ENCODE measurements at places on chromosomes 3 and 15.

- DNase-seq = no peak
Observed at GRCh38 chr3:51535146-51536019, 3.1 kb upstream of the RAD54L2 start.

DNA sequence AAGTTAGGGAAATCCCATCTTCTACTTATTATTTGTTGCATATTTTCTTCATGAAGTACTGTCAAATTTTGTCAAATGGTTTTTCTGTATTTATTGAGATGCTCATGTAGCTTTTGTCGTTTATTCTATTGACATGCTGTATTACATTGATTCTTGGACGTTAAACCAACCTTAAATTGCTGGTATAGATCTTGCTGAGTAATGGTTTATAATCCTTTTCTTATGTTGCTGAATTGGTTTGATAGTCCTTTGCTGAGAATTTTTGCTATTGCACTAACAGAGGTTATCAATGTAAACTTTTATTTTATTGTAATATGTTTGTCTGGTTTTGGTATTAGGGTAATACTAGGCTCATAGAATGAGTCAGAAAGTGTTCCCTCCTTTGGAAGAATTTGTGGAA, 54.3 kb upstream of the COL6A5 start:
- DNase-seq = no peak

- DNase-seq = no peak
Observed at GRCh38 chr3:131349946-131350347, 31.6 kb upstream of the NUDT16 start.

DNA sequence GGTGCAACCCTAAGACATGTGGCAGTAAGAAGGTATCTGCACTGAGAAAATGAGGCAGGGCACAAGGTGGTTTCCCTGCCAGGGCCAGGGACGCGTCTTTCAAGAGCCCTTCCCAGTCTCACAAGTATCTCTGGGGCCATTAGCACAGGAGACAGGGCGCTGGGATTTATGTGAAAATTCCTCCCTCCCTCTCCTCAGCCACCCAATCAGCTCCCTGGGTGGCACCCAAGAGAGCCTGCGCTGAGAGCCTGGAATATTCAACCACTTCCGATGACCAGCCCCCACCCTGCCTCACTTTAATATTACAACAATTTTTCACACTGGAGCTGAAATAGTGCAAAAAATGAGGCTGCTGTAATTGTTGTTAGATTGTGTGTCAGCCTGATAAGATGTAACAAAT, 26.1 kb downstream of the SEC61A1 start:
- no peak for DNase-seq

DNA sequence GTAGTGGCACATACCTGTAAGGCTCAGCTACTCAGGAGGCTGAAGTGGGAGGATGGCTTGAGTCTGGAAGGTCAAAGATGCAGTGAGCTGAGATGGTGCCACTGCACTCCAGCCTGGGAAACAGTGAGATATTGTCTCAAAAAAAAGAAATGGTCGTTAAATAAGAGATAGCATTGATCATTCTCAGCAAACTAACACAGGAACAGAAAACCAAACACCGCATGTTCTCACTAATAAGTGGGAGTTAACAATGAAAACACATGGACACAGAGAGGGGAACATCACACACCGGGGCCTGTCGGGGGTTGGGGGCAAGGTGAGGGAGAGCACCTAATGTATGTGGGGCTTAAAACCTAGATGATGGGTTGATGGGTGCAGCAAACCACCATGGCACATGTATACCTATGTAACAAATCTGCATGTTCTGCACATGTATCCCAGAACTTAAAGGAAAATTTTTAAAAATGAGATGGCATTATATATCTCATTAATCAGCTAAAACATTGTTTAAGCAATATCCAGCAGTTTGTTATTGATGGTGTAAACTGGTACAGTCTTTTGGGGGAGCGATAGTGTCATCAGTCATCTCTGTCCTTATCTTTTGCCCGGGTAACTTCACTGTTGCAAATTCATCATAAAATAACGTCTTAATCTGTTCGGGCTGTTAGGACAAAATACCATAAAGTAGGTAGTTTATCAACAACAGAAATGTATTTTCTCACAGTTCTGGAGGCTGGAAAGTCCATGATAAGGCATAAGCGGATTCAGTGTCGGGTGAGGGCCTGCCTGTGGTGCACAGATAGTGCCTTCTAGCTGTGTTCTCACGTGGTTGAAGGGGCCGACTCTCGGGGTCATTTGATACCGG, 1.7 kb upstream of the MAN2A2 start:
- DNase-seq = no peak

DNA sequence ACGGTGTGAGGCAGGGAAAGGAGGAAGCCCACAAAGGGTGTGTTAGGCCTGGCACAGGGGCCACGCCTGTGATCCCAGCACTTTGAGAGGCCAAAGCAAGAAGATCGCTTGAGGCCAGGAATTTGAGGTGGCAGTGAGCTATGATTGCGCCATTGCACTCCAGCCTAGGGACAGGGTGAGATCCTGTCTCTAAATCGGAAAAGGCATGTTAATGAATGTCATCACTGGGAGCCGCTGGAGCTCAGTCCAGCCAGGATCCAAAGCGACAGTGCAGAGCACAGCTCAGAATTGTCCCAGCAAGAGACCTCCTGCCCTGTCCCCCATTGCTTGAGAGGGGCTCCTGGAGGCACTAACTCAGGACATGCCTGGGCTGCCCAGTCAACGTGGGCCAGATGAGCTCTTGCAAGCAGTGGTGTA, 15.0 kb upstream of the FBLN2 start:
- DNase-seq = peak; percentile 42

DNA sequence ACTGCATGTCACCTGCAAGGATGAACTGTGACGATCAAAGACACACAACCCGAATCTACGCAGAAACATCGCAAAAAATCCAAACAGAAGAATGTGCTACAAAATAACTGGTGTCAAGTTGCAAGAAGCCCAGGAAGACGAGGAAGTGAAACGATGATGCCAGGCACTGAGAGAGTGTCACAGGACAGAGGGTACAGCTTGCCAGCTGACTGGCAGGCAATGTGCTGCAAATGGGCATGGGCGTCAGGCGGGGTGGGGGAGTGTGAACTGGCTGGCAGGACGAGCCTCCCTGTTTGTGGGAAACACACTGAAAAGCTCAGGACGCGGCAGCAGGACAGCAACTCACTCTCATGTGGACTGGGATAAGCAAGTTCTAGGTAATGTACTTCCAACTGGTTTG, 28.9 kb upstream of the OCA2 start:
- DNase-seq = no peak

GRCh38 chr15:74631935-74632560, 16.4 kb downstream of the CLK3 start:
- peak; percentile 66 for DNase-seq

- DNase-seq = no peak
Observed at GRCh38 chr3:172559020-172559419, 35.8 kb upstream of the TNFSF10 start.

DNA sequence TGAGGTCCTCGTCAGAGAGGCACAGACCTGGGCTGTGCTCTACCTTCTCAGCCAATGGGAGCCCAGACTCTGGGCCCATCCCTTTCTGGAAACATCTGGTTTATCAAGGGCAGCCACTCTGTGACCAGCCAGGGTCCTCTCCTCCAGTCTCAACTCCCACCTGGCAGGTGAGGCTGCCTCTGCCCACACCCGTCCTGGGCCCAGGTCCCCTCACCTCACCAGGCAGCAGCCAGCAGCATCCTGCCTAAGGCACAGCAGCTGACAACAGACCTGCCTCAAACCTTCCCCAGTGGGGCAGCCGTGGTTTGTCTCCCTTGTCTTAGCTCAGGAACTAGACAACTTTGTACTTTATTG, 8.7 kb upstream of the VIPR1 start:
- no peak for DNase-seq

GRCh38 chr15:42457445-42458442, 33.2 kb downstream of the ZNF106 start:
- DNase-seq = no peak

DNA sequence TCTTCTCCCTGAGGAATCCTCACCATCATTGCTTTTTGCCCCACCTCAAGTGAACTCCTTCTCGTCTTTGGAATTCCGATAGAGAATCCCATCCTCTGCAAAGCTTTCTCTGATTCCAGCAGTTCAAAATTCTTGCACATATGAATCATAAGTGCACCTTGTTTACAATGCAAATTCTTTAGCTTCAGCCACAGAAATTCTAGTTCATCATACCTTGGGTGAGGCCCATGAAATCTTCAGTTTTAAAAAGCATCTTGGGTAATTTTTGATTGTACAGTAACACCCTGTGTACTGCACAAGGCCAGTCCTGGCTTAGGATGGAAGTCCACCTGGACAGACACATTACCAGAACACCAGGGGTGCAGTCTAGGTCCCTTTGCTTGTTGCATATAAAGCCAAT, 30.8 kb downstream of the MDFIC2 start:
- no peak for DNase-seq

DNA sequence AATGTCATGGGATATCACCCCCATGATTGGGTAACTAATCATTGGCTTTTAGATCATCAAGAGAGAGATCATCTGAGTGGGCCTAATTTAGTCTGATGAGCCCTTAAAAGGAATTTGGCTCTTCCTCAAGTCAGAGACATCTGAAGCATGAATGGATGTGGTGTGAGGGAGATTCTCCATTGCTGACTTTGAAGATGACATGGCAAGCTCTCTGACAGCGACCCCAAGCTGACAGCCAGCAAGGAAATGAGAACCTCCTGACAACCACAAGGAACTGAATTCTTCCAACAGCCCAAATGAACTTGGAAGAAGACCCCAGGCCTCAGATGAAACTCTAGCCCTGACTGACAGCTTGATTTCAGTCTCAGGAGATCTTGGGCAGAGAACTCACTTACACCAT, 108.4 kb upstream of the SPATA12 start:
- no peak for DNase-seq

GRCh38 chr3:161744366-161744765, 247.8 kb downstream of the OTOL1 start:
- no peak for DNase-seq

- DNase-seq = no peak
Observed at GRCh38 chr3:20080956-20081554, 40.8 kb downstream of the KAT2B start.

DNA sequence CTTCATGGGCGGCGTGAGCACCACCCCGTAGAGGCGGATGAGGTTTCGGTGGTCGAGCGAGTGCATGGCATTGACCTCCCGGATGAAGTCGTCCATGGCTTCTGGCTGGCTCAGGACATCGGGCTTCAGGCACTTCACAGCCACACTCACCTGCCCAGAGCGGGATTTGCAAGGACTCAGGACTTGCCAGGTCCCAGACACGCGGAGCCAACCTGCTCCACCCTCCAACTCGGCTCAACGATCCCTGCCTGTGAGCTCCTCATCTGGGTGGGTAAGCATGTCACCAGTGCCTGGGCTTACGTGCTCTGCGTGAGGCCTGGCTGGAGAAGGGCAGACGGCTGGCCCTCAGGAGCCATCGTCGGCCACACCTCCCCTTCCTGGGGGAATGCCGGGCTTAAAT, 25.2 kb downstream of the TNK2 start:
- no peak for DNase-seq

DNA sequence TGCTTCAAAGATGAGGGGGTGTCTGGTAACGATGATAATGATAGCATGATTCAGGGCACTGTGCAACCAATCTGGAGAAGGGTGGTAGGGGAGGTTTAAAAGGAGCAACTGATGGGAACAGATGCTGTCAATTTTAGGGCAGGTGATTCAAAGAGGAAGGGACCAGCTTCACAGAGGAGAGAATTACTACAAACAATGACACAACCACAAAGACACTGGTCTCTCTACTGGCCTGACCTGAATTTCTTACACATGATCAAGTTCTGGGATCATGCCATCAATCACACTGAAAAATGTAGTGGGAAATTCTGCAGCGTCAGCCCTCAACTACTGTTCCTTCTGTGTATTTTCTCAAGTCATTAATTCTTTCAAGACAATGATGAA, 2.6 kb upstream of the CDV3 start:
- no peak for DNase-seq

GRCh38 chr3:182305881-182306665, 487.2 kb upstream of the ATP11B start:
- no peak for DNase-seq

- DNase-seq = no peak
Observed at GRCh38 chr3:146465693-146466465, 3.5 kb downstream of the PLSCR2 start.

GRCh38 chr15:70222606-70223005, 124.9 kb upstream of the TLE3 start:
- no peak for DNase-seq

DNA sequence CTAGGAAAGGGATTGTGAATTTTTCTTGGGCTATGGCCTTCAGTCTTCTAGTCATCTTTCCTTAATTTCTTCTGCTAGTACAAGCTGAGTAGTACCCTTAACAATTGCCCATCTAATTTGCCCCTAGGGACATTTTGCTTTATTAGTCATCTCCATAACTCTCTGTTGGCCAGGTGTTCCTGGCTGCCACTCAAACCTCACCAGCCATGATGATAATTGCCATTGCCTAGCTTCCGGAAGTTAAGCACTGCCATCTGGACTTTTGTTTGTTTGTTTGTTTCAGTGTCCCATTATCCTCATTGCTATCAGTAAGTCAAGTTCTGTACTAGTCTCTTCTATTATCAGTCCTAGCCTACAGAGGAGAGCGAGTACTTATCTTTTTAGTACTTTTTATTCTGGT, 36.6 kb upstream of the UBL7 start:
- no peak for DNase-seq

- no peak for DNase-seq
Observed at GRCh38 chr3:150073513-150073912, 102.8 kb upstream of the PFN2 start.

GRCh38 chr3:127141921-127142730, 50.8 kb upstream of the PRR23E start:
- DNase-seq = no peak

GRCh38 chr3:77595371-77595870, 555.5 kb downstream of the ROBO2 start:
- no peak for DNase-seq

DNA sequence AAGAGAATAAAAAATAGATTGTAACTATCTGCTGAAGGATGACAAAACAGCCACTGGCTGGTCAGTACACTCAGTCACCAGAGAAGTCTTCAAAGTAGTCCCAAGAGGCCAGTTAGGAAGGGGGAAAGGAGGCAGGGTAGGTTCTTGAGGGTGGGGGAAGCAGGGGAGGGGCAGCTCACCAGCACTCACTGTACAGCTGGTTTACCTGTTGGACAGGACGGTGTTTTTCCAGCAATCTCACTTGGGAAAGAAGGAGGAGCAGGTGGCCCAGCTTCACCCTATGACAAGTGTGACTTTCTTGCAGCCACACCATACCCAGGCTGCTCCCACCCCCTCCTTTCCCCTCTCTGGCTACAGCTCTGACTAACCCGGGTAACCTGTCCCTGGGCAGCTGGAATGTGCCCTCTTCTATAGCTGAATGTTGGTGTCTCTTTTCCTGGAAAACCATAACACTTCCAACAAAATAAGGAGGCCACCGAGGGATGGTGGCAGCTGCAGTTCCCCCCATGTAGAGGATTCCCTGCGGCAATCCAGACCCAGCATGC, 203.4 kb upstream of the NSMCE3 start:
- DNase-seq = no peak

- no peak for DNase-seq
Observed at GRCh38 chr3:190860521-190860920, 2.0 kb downstream of the GMNC start.

GRCh38 chr3:152793969-152794368, 41.0 kb upstream of the P2RY1 start:
- DNase-seq = no peak

- DNase-seq = no peak
Observed at GRCh38 chr3:12221663-12222062, 63.0 kb upstream of the TIMP4 start.
